Panc1 (cell line): ENCODE measurements at places on chromosomes 7 and 10.

DNA sequence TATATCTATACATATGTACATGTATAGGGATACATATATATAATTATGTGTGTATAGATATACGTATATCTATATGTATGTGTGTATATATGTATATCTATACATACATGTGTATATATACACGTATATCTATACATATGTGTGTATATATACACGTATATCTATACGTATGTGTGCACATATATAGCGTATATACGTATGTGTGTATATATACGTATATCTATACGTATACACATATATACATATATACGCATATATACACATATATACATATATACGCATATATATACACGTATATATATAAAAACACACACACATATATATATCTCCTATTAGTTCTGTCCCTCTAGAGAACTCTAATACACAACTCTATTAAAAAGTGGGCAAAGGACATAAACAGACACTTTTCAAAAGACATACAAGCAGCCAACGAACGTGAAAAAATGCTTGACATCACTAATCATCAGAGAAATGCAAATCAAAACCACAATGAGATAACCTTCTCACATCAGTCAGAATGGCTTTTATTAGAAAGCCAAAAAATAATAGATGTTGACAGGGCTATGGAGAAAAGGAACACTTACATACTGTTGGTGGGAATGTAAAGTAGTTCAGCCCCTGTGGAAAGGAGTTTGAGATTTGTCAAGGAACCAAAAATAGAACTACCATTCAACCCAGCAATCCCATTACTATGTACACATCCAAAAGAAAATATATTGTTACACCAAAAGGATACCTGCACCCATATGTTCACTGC is 22.0 kb upstream of the TMEM120A start:
- no peak for DNase-seq

DNA sequence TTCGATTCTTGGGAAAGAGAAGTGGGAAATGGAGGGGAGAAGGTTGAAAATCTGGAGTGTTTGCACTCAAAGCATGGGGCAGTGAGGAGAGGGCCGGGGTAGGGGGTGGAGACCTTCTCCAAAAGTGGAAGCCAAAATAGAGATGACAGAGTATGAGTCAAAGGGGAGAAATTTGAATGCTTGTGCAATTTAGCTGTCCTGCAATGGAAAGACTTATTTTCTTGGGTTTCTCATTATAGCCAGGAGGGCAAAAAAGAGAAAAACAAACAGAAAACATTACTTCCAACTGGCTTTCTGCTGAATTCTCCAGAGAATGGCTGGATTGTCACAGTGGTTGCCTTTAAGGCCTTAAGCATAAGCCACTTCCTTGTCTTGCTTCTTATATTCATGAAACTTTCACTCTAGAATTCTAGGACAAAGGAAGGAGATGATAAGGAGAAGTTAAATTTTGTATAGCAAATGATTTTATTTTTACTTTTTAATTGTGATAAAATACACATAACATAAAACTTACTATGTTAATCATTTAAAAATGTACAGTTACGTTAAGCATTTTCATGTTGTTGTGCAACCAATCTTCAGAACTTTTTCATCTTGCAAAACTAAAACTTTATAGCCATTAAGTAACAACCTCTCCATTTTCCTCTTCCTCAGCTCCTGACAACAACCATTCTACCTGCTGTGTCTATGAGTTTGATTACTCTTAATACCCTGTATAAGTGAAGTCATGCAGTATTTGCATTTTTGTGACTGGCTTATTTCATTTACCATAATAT is 100.2 kb downstream of the GPR85 start:
- DNase-seq: no peak

- no peak for DNase-seq
These were observed 210.7 kb upstream of the PPP2R2D start for GRCh38 chr10:131689954-131690757.

DNA sequence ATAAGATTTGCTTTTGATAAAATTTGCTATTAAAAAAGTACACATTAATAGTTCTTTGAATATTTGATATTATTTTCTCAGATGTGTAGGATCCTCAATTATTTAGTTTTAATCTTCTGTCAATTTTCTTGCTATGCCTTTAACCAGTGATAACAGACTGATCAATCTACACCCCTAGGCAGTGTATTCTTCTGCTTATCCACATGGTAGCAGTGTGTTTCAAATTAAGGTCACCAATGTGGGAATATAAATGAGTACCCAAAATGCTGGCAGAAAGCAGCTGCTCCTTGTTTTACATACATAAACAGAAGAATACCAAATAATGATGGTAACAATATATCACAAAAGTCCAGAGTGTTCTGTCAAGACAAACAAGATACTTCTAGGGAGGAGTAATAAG is 87.0 kb downstream of the SKAP2 start:
- DNase-seq: no peak

DNA sequence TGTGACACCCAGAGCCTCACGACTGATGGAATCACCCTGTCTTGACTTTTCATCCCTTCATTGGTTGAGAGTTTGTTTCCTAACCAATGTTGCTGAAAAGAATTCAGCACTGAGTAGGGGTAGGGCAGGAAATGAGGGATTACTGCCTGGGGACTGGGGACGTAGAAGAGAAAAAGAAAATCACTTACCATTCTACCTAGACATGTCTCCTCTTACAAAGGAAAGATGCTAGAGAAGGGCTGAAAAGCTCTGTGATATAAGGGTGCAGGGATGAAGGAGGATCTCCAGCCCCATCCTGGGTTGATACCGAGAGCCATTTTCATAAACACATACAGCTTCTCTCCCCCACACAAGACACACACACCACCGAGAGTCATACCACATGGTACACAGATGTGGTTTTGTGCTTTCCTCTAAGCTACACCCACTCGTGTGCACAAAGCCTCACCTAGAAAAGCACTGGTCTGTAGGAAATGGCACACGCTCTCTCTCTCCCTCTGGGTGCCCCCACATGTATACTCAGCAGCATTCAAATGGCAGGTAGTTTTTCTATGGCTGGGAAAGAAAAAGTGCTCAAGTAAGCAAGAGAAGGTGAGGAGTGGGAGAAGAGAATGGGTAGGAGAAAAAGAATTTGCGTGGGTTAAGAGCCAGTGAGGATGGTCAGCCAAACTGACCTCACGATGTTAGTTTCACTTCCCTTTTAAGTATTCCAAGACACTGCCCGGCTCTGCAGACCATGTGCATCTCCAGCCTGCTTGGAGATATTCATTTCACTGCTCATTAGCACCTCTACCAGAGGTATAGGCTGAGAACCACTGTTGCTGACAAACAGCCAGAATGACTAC is 85.8 kb downstream of the CALD1 start:
- DNase-seq: no peak

DNA sequence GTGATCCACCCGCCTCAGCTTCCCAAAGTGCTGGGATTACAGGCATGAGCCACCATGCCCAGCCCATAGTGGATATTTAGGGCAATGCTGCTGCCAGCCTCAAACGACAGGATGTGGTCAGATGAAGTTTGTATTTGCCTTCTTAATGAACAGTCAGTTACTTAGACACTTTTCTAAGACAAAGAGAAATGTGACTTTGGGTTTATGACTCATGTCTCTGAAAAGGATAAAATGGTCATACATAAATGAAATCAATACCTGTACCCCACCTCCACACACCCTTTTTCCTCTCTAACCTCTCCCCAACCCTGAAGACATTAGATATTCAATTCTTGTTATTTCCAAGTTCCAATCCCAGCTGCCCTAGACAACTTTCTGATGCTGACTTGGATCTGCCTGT is 109.3 kb upstream of the INSIG1 start:
- no peak for DNase-seq

DNA sequence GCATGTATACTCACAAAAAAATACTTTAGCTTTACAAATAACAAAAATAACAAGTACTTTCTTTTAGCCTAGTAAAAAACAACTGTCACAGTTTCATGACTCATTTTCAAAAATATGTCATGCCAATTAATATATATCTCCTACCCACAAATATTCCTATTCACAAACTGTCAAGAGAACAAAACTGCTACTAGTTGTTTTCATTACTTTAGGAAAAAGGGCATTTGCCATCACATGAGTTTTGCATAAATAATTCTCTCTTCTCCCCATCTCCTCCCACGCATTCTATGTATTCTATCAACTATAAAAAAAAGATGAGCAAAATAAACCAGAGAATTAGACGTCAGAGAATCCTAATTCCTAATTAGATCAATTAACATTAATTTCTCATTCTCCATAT is 87.6 kb downstream of the PIP4K2A start:
- no peak for DNase-seq

GRCh38 chr7:100357131-100357561 is 771 bp upstream of the PILRB start:
- DNase-seq: no peak

GRCh38 chr10:30816159-30816819 is 186.7 kb upstream of the LYZL2 start:
- no peak for DNase-seq

DNA sequence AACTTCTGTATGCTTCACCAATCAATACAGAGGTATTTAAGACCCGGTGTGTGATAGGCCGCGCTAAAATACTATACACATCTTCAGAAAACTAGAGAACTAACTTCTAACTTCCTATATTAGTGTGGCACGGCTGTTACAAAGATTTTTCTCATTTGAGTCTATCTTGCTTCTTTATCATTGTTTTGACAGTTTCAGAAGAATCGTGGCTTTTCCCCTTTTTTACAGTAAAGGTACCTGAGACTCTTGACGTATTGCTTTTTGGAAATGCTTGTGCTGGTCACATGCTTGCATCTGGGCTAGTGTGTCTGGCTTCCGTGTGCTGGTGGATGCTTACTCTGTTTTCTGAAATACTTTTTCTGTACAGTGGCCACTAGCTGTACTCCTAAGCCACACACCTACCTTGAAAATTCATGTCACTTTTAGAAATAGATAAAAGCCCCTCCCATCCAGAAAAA is 12.7 kb downstream of the IKZF1 start:
- no peak for DNase-seq

- DNase-seq: no peak
These were observed 1080.9 kb downstream of the SORCS1 start for GRCh38 chr10:106083572-106083971.

- no peak for DNase-seq
These were observed 367.0 kb upstream of the MGMT start for GRCh38 chr10:129099992-129100391.

DNA sequence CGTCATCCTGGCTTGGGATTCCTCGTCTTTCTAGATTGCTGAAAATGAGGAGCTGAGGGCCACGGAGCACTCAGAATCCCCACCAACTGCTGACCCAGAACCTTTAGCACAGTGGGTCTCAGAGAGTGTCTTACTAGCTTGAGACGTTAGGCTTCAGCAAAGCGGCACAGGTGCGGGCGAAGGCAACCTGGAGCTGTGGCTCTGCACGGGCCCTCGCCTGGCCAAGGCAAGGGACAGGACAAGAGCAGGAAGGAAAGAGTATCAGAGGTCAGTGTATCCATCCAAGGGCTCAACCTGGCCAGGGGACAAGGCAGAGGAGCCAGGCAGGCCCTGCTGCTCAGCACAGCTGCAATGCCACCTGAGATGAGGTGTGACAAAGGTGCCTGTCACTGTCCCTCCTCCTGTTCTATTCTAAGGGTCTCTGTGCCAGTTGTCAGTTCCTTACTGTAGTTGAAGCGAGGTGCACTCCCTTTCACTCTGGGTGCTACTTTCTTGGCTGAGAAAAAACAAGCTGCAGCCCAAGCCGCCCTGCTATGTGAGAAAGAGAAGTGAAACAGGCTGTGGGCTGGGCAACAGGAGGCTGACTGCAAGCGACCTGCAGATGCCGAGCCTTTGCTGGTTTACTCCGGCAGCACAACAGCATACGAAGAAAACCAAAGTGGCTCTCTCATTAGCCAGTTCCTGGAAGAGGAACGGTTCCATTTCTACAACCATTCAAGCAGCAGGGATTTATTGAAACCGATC is 33.3 kb upstream of the KDM7A start:
- DNase-seq: no peak
